ENCODE measurements at places on chromosomes 5 and 9.

GRCh38 chr9:89680547-89681467 lies 76.0 kb downstream of the GADD45G start:
- DNase-seq, result no peak

GRCh38 chr9:125436613-125437443 lies 175.2 kb downstream of the GAPVD1 start:
- no peak for DNase-seq

GRCh38 chr5:16178745-16179372 lies 732 bp downstream of the MARCHF11 start:
- DNase-seq, result no peak

- no peak for DNase-seq
Measured at GRCh38 chr5:171201310-171201709, 107.7 kb upstream of the TLX3 start.

DNA sequence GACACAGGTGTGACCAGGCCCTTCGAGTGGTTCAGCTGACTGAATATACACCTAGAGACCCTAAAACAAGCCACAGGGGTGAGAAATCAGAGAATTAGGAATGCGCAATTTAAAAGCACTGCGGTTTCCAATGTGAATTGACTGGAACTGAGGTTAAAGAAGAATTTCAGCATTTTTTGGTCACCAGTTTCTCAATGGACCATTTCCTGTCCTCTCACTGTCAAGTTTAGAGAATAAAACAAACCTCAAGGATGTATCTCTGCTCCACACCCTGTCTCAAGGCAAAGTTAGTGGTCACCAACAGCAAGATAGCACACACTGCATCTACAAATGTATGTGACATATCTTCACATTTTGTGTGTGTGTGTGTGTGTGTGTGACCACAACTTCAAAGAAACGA lies 143.8 kb upstream of the MAP3K1 start:
- no peak for DNase-seq

GRCh38 chr5:154986151-154986550 lies 27.4 kb upstream of the KIF4B start:
- DNase-seq, result no peak

GRCh38 chr5:132291026-132291425 lies 3.2 kb upstream of the SLC22A4 start:
- DNase-seq, result no peak

All from activated naive CD4-positive, alpha-beta T cell (primary cell).